ENCODE measurements at places on chromosomes 16 and 17.

DNA sequence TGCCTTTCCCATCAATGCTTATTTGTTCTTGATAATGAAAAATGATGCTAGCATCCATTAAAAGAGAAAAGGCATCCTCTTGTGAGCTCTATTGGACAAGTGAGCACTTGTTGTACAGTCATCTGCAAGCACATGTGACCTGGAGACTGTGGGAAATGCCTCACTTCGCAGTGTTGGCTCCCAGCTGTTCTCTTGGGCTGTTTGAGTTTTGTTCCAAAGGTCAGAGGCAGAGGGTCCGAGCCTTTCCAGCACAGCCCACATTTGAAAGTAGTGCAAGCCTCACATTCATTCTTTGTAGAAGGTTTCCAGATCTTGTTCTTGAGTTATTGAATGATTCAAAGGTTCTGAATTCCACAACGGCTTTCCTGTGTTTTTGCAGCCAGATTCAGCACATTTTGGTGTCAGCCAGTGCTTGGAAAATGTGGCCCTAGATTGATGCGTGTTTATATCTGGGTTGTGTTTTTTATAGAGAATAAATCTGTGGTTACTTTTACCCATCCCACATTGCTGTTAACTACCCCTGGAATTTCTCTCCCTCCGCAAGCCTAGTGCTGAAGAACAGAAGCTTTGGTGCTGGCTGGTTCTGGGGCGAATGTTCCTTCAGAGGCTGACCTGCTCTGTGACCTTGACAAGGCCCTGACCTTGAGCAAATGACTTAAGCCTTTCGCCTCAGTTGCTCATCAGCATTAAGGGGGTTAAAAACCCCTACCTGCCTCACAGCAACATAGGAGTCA is 49.8 kb downstream of the CDH1 start:
- DNase-seq: no peak

- DNase-seq: peak; percentile 64
Measured at GRCh38 chr17:78986649-78987328, 7.1 kb upstream of the LGALS3BP start.

DNA sequence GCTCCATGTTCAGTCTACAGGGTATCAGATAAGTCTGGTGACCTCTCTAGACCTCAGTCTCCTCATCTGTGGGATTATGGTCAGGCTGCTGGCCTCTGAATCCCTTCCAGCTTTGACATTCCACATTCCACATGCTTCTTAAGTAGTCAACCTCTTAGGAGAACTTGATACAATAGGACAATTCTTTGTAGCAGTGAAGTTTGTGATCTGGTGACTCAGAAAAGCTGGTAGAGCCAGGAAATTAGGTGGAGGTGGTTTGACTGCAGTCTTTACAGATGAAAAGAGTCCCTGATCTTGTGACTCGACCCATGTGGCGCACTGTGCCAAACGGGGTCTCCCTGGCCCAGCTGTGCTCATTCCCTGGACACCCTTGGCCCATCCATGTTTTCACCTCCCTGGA is 147.8 kb downstream of the NTN1 start:
- DNase-seq: no peak

GRCh38 chr16:51113236-51114125 is 37.6 kb downstream of the SALL1 start:
- no peak for DNase-seq

DNA sequence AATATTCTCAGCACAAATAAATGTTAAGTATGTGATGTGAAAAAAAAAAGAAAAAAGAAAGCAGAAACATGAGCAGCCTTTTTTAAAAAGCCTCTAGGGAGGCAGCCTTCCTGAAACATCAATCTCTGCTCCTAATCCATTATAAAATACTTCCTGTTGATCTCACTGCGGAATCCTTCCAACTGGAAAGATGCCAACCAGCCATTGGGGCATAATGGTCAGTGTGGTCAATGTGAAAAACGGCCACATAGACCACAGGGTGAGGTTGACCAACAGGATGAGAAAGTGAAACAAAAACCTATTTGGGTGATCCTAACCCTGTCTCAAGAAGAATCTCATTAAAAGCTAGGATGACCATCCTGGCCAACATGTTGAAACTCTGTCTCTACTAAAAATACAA is 26.1 kb upstream of the ABCA8 start:
- DNase-seq: no peak

DNA sequence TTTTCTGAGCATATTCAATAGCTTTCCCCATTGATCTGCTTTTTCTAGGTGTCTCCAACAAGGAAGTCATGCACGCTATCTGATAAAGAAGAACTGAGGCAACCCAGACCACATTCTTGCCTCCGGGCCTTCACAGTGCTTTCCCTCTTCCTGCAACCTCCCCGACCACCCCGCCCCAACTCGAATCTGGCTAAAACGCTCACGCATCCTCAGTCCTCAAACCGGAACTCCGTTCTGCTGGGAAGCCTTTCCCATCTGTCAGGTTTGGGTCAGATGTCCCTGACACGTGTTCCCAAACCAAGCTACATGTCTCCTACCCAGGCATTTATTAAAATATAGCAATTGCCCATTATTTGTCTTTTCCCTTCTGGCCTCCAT is 112.7 kb downstream of the VPS53 start:
- no peak for DNase-seq

- DNase-seq: no peak
Measured at GRCh38 chr17:73196500-73196899, 3.6 kb downstream of the COG1 start.

DNA sequence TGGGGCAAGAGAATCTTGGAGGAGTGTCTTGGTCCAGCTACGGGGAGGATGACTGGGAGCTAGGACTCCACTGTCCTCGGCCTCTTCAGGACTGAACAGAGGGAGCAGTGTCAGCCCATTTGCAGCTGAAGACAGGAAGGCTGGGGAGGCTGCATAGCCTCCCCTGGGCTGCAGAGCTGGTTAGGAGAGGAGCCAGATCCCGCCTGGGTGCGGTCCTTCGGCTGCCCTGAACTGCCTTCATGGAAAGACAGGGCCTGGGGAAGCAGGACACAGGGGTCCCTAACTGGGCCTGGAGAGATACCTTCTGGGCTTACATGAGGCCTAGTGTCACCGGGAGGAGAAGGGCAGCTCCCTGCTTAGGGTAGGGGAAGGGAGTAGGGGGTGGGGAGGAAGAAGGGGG is 26.6 kb downstream of the UNC13D start:
- DNase-seq: no peak

DNA sequence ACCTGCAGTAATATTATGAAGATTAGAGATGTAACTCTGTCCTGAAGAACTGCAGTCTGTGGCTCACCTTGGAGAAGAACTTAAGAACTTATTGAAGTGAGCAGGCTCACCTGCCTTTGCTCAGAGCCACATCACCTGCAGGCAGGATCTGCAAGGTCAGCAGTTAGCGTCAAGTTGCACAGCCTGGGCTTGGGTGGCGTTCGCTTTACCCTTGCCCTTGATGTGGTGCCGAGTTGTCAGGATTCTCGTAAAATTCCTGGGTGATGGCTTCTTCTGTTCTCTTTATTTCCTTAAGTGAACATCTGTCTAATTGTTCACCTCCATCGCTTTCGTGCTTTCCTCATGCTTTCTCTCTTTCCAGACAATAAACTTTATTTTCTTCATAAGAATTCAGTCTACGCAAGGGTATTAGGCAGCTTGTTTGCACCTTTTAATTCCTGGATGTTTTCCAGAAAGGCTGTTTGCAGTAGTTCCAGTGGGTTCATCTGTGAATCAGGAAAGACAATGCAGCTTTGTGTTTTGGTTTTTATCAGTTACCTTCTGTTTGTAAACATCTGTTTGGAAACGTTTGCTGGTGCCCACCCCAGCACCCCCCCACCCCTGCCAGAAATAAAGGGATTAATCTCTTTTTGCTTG is 254.3 kb downstream of the WWOX start:
- no peak for DNase-seq

- DNase-seq: no peak
Measured at GRCh38 chr17:34725725-34726124, 146.3 kb downstream of the TMEM132E start.

DNA sequence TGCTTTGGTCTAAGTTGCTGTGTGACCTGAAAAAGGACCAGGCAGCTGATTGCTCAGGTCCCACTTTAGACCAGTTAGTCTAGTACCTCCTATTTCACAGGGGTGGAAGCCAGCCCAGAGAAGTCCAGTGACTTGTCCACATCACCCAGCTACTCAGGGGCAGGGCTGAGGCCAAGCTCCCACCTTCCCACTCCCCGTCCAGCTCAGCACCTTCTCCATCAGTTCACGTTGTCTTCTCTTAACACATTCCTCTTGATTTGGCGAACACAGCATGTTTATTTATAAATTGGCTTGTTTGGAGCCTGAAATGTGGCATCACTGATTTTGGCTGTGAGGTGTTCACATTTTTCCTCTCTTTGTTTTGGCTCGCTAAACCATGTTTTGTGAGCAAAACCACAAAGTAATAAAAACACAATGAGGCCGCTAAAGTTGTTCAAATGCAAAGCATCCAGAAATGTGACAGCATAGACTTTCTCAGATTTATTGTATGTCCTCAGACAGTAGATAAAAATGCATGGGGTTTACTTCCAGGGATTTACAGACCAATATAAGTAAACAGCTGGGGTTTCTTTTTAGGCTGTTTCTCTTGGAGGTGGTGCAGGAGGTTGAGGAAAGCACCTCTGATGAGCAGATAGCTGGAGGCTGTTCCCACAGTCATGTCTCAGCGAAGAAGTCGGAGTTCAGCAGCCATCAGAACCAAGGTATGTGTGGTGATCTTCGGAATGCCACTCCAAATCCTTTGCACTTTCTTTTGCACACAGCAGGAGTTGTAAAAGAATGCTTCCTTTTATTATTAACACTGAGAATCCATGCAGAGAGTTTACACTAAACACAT is 88.4 kb downstream of the PLXDC1 start:
- DNase-seq: no peak

- DNase-seq: no peak
Measured at GRCh38 chr16:50154420-50154950, 1.4 kb downstream of the TENT4B start.

DNA sequence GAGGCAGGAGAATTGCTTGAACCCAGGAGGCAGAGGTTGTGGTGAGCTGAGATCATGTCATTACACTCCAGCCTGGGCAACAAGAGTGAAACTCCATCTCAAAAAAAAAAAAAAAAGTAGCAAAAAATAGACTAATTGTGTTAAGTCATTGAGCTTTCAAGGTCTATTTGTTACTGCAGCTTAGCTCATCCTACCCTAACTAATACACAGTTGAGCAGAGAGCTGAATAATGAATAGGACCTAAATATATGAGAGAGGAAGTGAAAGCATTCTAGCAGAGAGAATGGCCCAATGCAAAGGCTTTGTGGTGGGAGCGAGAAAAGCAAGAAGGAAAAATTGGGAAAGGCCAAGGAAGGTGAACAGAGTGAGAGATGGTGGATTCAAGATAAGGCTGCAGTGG is 128.3 kb downstream of the AXIN2 start:
- DNase-seq: no peak

GRCh38 chr16:58419241-58419990 is 27.1 kb downstream of the GINS3 start:
- DNase-seq: no peak

DNA sequence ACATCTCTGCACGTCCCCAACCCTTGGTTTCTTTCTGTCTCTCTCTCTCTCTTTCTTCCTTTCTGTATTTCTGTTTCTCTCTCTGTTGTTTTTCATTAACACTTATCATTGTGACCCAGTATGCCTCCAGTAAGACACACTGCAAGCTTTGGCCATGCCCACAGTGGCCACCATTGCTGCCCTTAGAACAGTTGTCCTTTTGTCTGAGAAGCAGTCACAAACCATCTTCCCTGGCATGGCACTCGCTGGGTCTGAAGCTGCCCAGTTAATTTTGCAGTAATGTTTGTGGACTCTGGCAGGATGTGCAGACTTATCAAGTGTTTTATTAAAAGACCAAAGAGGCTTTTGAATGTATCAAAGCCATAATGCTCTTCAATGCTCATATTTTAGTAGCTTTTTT is 146.9 kb downstream of the MSI2 start:
- DNase-seq: no peak

GRCh38 chr17:14299280-14300141 is 1.4 kb upstream of the HS3ST3B1 start:
- DNase-seq: no peak

DNA sequence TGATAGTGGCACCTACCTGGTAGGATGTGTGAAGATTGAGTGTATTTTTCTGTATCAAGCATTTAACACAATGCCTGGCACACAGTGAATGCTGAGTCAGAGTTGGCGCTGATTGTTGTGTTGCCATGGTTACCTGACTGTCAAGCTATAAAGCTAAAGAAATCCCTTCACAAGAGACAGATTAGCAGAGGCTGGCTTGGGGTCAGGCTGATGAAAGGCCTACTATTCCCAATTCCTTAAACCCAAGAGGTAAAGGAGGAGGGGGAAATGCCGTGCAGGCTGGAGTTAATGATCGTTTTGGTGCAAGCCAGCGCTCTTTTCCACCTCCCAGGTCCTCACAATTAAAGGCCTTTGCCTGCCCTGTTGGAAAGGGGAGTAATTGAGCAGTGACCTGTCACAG is 5.9 kb downstream of the CLEC19A start:
- no peak for DNase-seq

- no peak for DNase-seq
Measured at GRCh38 chr17:12646761-12647422, 18.8 kb upstream of the MYOCD start.

- no peak for DNase-seq
Measured at GRCh38 chr17:39700148-39700987, 504 bp downstream of the ERBB2 start.

GRCh38 chr16:49010396-49010795 is 271.2 kb downstream of the CBLN1 start:
- no peak for DNase-seq

DNA sequence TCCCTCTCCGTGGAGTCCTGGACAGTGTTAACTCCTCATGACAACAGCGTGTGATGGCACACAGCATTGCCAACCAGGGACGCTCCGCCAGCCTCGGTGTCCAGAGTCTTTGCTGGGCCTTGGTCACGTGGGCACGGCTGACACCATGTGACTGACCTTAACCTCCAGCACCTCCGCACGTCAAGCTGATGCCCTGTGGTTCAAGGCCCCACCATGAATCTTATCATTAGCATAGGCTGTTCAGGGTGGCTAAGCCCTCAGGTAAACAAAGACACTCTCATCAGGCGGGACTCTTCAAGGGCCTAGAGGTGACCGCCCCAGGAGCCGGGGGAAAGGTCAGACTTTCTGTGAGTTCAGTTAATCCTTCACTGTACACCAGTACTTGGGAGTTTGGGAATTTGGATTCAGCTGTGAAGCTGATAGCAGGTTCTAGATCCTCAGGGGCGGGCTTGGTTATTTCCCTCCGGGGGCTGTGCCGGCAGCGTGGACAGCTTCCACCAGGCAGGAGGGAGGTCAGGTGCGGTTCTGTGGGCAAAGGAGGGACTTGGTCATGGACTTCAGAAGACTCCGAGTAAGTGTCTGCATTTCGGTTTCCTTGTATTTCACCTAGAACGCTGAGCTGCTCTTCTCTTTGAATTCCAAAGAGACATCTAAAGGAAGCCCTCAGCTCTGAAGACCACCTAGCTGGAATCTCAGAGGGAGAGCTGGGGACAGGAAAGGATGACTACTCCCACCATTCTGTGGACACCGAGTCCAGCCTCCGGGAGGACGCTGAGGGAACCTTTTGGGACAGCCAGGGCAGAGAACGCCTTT is 195.5 kb upstream of the CIBAR2 start:
- no peak for DNase-seq

DNA sequence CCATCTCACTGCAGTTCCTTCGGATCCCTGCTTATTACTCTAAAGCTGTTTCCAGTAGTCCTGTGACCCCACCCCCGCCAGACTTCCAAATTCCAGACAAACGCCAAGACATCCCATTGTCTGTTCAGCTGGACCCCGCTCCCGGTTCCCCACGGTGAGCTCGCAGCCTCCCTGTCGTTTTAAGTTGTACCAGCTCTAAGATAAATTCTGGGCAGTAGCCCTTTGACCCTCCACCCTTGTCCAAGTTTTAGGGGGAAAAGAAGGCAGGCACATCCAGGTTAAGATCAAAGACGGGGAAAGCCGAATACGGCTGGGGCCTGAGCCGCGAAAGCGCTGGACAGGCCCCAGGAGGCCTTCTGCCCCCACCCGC is 589 bp downstream of the ARL6IP1 start:
- DNase-seq: no peak

All from KG1 (cell line).